ENCODE measurements at places on chromosomes 2 and 18.

DNA sequence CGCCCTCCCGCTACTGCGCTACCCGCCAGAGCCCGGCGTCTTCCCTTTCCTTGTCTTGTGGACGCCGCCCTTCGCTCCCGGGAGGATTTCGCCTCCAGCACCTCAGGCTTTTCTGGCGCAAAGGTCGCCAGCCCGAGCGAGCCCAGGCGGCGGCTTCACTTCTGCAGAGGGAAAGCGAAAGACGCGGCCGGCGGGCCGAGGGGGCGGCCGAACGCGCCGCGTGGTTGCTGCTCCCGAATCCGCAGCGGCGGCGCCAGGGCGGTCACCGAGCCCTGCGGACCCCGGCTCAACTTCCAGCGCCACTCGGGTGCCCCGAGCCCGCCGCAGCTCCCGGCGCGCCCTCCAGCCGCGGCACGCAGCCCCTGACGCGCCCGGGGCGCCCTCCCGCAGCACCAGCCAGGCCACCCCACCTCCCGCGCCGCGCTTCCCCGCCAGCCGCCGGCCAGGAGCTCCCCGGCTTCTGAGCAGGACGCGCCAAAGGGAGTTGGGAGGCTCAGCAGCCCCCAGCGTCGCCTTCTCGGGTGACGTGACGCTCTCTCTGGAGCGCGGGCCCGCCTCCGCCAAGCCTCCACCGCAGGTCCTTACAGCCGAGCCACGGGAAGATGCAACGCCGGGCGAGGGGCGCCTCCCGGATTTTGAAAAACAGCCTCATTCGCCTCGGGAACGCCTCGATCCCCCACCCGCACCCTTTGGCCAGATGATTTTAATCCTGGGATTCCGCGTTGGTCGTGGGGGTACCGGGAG is 84.9 kb upstream of the EPB41L3 start:
- DNase-seq: no peak

GRCh38 chr2:163752267-163752666 is 16.5 kb upstream of the FIGN start:
- no peak for DNase-seq

DNA sequence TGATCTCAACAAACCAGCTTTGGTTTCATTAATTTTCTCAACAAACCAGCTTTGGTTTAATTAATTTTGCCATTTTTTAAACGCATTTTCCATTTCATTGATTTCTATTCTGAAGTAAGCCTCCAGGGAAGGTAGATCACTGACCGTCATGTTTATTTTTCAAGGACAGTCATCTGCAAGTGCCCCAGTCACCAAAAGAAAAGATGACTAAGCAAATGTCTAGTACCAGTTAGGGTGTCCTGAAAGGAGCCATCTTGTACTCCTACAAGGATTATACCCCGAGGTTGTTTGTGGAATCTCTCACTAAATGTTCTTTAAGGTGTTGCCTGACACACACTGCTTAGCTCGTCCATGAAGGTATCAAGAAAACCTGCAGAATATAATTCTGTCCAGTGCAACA is 6.1 kb upstream of the UGT1A8 start:
- no peak for DNase-seq

DNA sequence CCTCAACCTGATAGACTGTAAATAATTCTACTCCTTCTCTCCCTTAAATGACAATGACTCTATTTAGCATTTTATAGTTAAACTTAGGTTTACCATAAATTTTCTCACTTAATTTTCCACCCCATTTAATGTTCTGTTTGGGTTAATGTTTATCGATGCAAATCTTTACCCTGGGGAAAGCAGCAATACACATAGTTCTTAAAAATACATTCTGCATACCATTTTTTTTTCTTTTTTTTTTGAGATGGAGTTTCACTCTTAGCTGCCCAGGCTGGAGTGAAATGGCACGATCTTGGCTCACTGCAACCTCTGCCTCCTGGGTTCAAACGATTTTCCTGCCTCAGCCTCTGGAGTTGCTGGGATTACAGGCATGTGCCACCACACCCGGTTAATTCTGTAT is 14.0 kb downstream of the STAM2 start:
- no peak for DNase-seq

GRCh38 chr2:123364243-123364896 is 660.7 kb upstream of the CNTNAP5 start:
- no peak for DNase-seq

GRCh38 chr2:202592566-202592965 is 42.2 kb upstream of the FAM117B start:
- DNase-seq: no peak

GRCh38 chr2:12764075-12764730 is 47.5 kb downstream of the TRIB2 start:
- DNase-seq: no peak

DNA sequence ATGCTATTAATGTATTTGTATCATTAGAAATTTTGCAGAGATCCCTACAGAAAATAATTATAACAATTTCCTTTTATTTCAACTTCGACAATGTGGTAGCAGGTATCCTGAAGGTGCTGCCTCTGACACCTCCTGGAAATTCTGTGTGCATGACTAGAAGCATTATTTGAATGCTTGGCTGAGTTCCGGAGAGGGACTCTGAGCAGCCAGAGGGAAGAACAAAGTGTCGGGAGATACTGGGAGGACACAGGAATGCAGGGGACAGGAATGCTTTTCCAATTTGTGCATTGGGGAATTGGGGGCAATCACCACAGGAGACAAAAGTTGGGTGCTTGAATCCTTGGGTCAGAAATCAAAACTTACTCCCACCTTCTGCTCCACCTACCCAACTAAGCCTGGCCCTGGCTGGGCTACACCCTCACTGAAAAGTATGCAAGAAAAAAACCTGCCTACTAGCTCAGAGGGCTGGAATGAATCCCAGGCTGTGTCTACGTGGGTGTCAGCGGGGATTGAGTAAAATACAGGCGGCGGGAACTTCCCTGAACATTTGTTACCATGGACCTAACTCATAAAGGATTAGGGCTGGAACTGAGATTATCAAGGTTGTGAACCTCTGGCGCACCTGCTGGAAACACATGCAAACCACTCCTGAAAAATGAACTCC is 299.3 kb downstream of the SOX11 start:
- no peak for DNase-seq

- no peak for DNase-seq
These were observed 14.3 kb downstream of the HTR2B start for GRCh38 chr2:231110551-231110950.

- DNase-seq: no peak
These were observed 51.7 kb upstream of the ACVR2A start for GRCh38 chr2:147792966-147793617.

DNA sequence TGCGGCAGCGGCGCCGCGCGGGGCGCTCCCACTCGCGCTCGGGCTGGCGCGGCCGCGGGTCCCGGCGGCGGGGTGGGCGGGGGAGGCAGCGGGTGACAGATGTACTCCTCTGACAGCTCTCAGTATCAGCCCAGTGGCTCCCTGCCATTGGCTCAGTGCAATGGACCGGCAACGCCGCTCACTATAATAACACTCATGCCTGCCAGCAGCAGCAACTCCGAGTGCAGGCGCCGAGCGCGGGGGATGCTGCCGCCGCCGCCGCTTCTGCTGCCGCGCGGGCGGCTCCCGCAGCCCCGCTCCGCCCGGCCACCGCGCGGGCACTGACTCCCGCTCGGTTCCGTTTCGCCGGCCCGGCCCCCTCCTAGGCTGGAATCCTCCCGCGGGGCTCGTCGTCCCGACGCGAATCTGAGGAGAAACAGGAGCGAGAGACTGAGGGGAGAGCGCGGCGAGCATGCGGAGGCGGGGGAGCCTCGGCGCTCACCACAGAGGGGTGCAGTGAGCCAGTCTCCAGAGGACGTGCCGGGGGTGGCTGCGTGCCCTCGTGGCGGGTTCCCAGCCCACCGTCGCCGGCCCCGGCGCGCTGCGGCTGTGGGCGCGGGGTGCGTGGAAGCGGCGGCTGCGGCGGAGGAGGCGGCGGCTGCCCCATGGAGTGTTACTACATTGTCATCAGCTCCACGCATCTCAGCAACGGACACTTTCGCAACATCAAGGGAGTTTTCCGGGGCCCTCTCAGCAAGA is at the start of gene ZNF804A:
TSS of gene ZNF804A (plus strand) at position 214 of the 738 bp plus-strand sequence. CDS start at position 645, 431 bp downstream.
- DNase-seq: no peak

GRCh38 chr2:182191061-182191460 is 205.4 kb downstream of the PPP1R1C start:
- DNase-seq: no peak

Data from cortex of kidney (tissue), 1 donor.